Esophagus squamous epithelium (tissue), 5 donors: ENCODE measurements at places on chromosomes 2 and 18. TPM values are rescaled to one million over a fixed set of nuclear protein-coding genes. Genes with fewer than 3 reads are reported as not detected.

- DNase-seq, result no peak
These were observed 172.0 kb downstream of the LOXHD1 start for GRCh38 chr18:46484971-46485370.

TPO gene
- 4.6 TPM for total RNA-seq

GRCh38 chr2:205689820-205690219, 7.5 kb downstream of the NRP2 start:
- DNase-seq, result no peak

GRCh38 chr2:29528891-29529520, 392.4 kb downstream of the ALK start:
- DNase-seq, result no peak

- DNase-seq, result peak; percentile 31
These were observed 121.0 kb upstream of the SLC39A10 start for GRCh38 chr2:195535911-195536522.

DNA sequence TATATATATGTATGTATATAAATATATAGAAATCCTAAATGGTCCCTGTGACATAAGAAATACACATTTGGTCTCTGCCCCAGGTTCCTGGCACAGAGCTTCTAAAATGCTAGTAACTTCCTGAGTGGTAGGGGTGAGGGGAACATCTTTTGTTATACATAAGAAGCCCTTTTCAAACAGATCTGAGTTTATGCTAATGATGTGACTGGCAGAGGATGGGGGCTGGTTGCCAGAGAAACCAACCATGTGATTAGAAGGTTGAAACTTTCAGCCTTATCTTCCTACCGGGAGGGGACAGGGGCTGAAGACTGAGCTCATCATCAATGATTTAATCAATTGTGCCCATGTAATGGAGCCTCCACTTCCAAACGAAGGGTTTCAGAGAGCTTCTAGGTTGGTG, 16.3 kb downstream of the MFSD2B start:
- no peak for DNase-seq

DNA sequence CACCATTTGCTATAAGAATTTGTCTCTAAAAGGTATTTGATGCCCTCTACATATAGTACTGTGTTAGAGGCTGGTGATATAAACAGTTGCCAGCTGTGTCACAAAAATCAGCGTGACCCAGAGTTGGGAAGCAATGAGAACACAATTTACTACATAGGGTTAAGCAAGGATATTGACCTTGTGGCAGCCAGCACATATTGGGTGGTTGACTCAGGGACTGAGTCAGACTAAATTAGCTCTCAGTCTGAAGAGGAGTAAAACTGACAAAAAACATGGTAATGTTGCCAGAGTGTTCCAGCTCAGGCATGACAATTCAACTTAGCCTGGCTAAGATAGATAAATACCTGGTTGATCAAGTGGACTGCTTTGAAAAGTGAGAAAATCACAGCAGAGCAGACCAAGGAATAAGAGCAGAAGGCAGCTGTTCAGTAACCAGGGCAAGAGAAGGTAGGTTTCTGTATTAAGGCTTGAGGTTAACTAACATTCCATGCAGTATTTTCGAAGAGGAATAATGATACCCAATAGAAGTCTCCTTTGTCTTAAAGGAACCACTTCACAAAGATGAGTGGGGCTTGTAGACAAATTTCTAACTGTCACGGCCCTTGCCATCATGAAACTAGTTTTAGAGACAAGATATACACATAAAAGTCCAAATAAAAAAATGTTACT, 108.2 kb upstream of the ERBB4 start:
- DNase-seq, result no peak

RAB17 gene
- total RNA-seq, result 11.1 TPM

GRCh38 chr2:183759033-183759432, 634.8 kb downstream of the NUP35 start:
- DNase-seq, result no peak

DNA sequence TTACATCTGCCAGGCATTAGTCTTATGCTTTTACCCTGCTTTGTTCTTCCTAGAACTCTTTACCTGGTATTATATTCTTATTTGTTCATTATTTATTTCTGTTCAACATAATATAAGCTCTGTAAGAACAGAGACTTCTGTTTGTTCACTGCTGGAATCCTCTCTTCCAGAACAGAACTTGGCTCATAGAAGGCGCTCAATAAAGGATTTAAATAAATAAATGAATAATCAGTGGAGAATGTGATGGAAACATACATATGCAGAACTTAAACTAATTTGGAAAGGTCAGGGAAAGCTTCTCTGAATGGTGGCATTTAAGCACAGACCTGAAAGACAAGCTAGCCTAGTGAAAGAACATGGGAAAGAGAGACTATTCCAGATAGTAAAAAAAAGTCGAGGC, 24.3 kb downstream of the NCKAP1 start:
- no peak for DNase-seq

- no peak for DNase-seq
These were observed 9.5 kb downstream of the FASTKD2 start for GRCh38 chr2:206774871-206775270.

- no peak for DNase-seq
These were observed 22.0 kb downstream of the MARCHF4 start for GRCh38 chr2:216350214-216350791.

IL18R1 gene
- total RNA-seq, result 0.45 TPM

GRCh38 chr2:62369541-62370202, 136.3 kb downstream of the TMEM17 start:
- no peak for DNase-seq

MROH2A gene
- total RNA-seq, result 0.83 TPM

LIMS4 gene
- not detected for total RNA-seq

DNA sequence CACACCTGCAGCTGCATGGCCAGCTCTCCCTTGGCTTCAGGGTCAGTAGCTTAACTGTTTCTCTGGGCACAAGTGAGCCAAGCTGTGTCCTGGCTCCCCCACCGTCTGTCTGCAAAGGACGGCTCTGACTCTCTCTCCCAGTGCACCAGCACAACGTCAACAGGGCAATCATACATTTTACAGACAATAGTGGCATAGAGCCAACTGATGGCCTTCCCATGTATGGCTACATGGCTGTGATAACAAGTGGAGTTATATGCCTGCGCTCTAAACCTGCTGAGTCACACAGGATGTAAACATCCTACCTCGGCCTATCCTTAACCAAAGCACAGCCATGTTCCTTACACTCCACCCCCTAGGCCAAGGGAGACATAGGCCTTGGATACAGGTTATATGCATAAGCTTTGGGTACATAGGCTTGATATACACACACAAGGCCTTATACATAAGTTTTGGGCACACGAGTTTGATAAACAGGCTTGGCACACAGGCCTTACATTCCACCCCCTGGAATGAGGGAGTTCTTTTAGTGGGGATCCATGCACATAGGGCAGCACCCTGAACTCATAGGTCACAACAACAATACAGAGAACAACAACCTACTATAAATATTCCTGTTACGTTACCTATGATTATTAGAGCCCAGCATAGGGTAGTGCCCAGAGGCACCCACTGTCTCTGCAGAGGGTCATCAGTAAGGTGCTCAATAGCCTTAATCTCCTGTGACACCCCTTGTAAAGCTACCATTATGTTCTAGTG, 17.7 kb downstream of the PHOSPHO2 start:
- no peak for DNase-seq

NCKAP5 gene
- total RNA-seq, result 5.0 TPM

GRCh38 chr2:203682688-203683130, 23.7 kb upstream of the CD28 start:
- DNase-seq, result no peak

DNA sequence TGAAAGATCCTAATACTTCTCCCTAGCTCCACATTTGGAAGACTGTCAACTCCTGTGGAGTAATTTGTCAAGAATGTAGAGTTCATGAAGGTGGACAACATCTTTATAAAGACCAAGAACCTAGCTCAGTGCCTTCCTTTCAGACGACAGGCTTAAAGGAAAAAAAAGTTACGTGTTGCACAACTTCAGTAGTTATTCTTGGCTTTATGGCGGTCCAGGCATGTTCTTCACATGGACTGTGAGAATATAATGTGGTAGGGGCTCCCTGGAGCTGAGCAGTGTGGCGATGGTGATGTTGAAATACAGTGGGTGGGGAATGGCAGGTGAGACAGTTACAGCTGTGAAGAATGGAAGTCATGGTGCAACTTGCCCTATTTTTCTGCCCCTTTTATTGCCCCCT, 3.9 kb downstream of the TAF1B start:
- DNase-seq, result no peak
